ENCODE measurements at places on chromosomes 16 and 17.

GRCh38 chr16:50989047-50989446 lies 162.0 kb downstream of the SALL1 start:
- no peak for DNase-seq

- no peak for DNase-seq
Observed at GRCh38 chr17:12671906-12672305, 6.2 kb downstream of the MYOCD start.

- no peak for DNase-seq
Observed at GRCh38 chr17:69882281-69882680, 192.7 kb upstream of the KCNJ16 start.

DNA sequence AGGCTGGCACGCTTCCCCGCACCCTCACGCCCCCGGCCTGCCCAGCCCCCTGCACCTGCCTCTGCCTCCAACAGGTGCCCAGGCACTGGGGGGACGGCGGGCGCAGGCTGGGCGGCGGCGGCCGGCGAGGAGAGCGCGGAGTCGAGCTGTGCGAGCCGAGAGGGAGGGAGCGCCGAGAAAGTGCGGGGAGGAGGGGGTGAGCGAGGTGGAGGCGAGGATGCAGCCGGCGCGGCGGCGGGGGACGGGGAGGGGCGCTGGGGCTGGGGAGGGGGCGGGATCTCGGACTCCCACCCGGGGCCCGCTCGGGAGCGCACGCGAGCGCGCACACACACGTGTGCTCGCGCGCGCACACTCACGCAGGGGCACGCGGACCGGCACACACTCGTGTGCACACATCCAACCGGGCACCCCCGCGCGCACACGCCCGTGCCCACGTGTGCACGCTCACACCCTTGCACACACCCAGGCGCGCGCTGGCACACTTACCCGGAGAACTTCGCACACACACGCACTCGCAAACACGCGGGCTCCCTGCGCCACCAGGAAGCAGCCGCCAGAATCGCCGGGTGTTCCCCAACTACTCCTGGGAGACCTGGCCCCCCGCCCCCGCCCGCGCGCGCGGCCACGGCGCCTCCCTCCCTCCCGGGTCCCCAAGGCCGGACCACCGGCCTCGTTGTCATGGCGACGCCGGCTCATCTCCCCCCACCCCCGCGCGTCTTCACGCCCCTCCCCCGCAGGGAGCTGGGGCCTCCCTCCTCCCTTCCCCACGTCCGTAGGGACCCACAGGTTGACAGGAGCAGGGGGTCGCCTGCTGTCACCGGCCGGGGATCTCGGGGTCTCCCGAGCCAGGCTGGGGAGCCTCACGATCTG lies at the start of gene DOC2A:
Gene DOC2A (minus strand): TSS at position 184 of the 870 bp plus-strand sequence. CDS start 805 bp downstream, outside the sequence.
- no peak for DNase-seq

DNA sequence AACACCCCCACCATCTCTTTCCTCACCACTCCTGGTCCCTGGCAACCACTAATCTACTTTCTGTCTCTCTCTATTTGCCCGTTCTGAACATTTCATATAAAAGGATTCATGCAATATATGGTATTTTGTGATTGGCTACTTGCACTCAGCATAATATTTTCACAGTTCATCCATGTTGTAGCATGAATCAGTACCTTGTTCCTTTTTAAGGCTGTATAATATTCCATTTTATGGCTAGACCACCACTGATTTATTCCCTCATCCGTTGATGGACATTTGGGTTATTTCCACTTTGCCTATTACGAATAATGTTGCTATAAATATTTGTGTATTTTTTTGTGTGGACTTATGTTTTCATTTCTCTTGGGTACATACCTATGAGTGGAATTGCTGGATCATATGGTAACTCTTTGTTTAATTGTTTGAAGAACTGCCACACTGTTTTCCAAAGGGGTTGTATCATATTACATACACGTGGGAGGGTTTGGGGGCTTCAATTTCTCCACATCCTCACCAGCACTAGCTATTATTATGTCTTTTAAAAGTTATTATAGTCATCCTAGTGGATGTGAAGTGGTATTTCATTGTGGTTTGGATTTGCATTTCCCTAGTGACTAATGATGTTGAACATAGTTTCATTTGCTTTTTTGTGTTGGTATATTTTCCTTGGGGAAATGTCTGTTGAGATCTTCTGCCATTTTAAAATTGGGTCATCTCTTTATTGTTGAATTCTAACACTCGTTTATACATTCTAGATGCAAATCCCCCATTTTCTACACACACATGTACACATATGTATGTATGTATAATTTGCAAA lies 26.3 kb downstream of the SEC14L5 start:
- no peak for DNase-seq

- DNase-seq: peak; percentile 60
Observed at GRCh38 chr17:7281074-7281952, at the start of gene SLC2A4. TSS of gene SLC2A4 (plus strand) at chr17:7281718. CDS start at chr17:7281935, 217 bp downstream.

GRCh38 chr16:87317750-87318644 lies 805 bp upstream of the C16orf95 start:
- DNase-seq: no peak

GRCh38 chr17:16398270-16399267 lies 16.8 kb upstream of the TRPV2 start:
- DNase-seq: no peak

- no peak for DNase-seq
Observed at GRCh38 chr17:45155029-45155428, 6.6 kb upstream of the HEXIM2 start.

DNA sequence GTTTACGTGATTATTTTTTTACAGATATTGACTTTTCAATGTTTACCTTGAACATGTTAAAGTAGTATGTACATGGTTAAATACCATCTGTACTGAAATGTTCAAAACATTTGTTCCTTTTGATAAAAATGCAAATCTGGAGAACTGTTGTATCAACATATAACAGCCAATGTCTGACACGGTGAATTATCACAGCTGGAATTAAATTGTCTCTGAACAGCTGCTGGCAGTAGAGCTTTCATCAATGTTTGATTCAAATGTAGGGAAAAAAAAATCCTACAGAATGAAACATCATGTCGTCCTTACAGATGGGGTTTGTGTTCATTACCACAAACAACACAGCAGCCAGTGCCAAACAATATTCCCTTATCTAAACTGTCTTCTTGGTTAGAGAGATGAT lies 79.9 kb downstream of the TOX3 start:
- no peak for DNase-seq

DNA sequence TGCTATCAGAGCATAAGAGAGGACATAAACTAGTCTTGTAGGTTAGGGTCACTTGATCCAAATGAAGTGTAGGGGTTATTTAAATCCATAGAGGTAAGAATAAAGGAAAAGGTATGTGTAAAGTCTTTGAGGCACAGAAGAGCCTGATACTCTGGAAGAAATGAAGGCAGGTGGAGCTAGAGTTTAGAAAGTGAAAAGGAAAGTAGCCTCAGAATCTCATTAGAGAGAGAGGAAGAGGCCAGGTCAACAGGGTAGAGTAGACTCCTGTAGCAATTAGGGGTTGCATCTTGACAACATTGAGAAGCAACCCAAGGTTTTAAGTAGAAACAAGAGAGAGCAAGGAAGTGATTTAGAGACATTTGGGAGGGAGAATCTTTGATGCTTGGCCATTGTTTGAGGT lies 235.2 kb upstream of the SOX9 start:
- DNase-seq: no peak

DNA sequence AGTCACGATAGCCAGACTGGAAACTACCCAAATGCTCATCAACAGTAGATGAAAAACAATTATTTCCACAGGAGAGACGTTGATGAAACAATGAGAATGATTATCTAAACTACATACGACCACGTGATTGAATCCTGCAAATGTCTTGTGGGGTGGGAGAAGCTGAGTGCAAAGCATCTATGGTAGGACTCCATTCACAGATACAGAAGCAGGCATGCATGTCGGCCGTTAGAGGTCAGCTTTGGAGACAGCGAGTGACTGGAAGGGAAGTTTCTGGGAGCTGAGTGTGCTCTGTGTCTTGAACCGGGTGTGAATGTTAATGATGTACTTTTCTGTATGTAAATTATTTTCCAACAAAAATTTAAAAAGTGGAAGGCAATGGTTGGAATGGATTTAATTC lies 71.5 kb upstream of the DNAJA2 start:
- no peak for DNase-seq

- DNase-seq: no peak
Observed at GRCh38 chr16:1047801-1048200, 24.7 kb upstream of the SSTR5 start.

- no peak for DNase-seq
Observed at GRCh38 chr16:59042301-59042700, 308.2 kb upstream of the GOT2 start.

DNA sequence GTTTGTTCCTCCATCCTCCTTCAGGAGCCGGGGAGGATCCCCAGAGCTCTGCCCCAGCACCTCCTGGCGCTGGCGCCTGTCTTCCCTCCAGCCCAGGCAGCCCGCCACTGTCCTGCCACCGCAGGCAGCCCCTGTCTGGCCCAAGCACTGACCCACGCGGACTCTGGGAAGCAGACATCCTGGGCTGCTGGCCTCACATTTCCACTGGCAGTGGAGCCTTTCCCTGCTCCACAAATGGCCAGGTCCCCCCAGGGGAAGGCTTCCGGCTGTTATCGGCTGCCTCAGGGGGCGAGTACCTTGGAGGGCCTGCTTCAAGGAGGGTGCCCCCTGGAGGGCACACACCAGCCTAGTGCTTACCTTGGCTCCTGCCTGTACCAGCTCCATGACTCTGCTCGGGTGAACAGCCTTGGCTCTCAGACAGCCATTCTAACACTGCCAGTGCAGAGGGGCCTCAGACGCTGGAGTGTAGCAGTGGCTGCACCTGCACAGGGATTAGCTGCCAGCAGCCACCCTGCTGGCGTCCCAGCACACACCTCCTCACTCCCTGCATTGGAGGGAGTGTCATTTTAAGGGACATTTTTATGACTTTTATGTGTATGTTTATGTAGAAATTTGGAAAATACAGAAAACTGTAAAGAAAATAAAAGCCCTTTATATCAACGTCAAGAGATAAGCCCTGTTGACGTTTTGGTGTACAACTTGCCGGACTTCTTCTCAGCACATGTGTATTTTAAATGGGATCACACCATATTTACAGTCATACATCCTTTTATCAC lies 21.0 kb downstream of the ACE start:
- DNase-seq: no peak

GRCh38 chr16:68070806-68071517 lies 14.2 kb upstream of the NFATC3 start:
- no peak for DNase-seq

- no peak for DNase-seq
Observed at GRCh38 chr17:17816831-17817551, 19.8 kb downstream of the SREBF1 start.

- DNase-seq: no peak
Observed at GRCh38 chr16:69190046-69190588, 3.2 kb downstream of the SNTB2 start.

- no peak for DNase-seq
Observed at GRCh38 chr17:74427048-74427762, 4.7 kb upstream of the GPRC5C start.

GRCh38 chr17:46727572-46728348 lies 90.7 kb downstream of the WNT3 start:
- DNase-seq: no peak

DNA sequence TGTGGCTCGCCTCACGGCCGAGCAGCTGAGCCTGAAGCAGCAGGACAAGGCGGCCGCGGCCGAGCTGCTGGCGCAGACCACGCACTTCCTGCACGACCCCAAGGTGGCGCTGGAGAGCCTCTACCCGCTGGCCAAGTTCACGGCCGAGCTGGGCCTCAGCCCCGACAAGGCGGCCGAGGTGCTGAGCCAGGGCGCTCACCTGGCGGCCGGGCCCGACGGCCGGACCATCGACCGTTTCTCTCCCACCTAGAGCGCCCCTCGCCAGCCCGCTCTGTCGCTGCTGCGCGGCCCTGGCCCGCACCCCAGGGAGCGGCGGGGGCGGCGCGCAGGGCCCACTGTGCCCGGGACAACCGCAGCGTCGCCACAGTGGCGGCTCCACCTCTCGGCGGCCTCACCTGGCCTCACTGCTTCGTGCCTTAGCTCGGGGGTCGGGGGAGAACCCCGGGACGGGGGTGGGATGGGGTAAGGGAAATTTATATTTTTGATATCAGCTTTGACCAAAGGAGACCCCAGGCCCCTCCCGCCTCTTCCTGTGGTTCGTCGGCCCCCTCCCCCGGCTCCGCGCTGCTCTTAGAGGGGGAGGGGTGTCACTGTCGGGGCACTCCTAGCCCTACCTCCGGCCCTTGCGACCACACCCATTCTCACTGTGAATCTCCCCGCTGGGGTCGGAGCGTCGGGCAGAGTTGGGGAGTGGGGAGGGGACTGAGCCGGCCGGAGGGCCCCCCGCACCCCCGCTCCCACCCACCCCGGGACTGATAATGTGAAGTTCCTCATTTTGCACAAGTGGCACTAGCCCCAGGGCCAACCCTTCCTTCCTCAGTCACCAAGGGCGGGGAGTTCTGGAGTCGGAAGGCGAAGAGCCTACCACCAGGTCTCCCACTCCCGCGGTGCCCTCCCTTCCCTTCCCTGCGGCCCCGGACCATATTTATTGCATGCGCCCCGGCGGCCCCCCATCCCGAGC lies 4.0 kb downstream of the HIC1 start:
- DNase-seq: no peak

DNA sequence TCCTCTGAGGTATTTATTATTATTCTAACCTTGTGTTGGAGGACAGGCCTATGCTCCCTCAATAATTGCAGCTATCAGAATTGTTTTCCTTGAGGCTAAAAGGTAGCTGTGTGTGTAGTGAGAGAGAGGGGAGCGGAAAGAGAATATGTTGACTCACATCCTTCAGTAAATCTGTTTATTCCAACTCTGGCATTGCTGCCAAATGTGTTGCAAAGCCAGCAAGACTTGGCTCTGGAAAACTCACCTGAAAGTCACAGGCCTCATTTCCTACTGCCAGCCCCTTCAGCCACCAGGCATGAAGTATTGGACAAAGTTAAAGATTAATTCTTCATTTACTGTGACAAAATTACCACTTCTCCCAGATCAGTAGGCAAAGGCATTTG lies 9.6 kb downstream of the CA10 start:
- DNase-seq: no peak

GRCh38 chr16:8229011-8229520 lies 361.2 kb downstream of the TMEM114 start:
- DNase-seq: no peak

DNA sequence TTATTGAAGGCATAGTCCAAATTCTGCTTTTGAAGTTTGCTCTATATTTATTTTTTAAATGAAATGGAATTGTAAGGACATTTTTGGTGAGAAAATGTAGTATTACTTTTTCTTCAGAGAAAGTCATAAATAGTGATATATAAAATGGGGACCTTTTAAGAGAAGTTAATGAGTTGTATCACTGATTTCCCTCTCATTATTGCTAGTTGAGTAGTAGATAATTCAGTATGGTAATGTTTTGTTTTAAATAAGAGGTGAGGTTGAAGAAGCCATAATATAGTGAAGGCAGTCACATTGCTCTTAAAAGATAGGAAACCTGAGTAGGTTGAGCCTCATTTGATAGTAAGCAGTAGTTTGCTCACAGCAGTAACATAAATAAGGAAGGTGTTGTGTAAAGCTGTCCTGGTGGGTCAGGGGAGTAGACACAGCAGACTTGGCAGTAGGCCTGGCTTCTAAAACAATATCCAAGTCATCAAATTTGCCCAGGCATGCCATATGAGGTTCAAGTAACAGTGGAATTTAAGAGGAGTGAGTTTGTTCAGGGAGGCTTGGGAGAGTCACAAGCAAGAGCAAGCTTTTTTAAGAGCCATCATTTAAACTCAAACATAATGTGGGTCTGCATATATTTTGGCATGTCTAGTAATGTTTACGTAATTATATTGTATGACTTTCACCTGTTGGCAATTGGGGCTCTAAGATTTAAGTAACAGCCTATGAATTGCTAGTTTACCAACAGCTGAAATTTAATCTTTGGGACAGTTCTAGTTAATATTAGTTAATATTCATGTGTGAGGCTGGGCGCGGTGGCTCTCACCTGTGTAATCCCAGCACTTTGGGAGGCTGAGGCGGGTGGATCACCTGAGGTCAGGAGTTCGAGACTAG lies 6.5 kb downstream of the NFATC3 start:
- no peak for DNase-seq
